ENCODE measurements at places on chromosomes 6 and 20.

- DNase-seq = no peak
Observed at GRCh38 chr20:53085720-53086119, 113.6 kb downstream of the TSHZ2 start.

- no peak for DNase-seq
Observed at GRCh38 chr6:40634429-40634828, 47.3 kb upstream of the LRFN2 start.

GRCh38 chr20:17679941-17680835 lies 1.9 kb downstream of the RRBP1 start:
- DNase-seq = no peak

DNA sequence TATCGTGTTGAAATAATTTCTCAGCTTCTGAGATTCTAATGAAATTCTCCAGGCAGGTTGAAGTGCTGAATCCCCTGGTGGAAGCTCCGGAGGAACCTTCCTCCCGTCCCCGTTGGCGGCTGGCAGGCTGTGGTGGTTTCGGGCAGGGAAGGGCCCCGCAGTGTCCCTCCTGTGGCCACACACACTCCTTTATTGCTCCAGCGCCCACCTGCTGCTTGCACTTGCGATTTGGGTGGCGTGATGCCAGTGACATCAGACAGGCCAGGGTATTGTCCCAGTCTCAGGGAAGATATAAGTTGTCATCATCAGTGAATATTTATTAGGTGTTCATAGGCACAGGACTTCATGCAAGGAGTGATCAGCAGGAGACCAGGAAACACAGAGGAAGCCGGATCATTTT lies 530.4 kb downstream of the QKI start:
- DNase-seq = no peak

DNA sequence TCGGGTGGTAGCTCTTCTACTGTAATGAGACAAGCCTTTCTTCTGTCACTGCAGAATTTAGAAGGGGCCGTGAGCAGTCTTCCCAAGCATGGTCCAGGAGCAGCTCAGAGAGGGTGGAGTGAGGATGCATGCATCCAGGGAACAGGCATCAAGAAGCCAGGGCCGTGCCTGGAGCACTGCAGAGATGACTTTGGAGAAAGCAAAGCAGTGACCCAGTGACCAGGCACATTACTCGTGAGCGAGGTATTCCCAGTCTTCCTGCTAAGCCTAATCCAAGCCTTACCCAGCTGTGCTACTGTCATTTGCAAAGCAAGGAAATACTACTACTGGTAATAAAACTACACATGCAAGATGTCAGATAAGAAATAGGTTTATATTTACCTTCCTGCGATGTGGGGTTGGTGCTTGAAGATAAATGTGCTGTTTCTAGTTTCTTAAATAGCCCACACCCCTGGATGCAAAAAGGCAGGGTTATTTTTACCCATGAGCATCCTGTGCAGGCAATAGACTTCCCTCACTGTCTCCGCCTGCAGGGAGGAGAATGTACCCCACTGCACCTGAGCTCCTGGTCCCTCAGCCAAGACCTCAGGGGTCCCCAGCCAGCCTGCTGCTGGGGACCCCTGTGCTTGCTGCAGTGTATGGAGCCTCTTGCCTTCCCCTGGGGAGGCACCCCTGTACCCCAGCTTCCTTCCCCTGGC lies 62.9 kb downstream of the SSR1 start:
- DNase-seq = no peak

DNA sequence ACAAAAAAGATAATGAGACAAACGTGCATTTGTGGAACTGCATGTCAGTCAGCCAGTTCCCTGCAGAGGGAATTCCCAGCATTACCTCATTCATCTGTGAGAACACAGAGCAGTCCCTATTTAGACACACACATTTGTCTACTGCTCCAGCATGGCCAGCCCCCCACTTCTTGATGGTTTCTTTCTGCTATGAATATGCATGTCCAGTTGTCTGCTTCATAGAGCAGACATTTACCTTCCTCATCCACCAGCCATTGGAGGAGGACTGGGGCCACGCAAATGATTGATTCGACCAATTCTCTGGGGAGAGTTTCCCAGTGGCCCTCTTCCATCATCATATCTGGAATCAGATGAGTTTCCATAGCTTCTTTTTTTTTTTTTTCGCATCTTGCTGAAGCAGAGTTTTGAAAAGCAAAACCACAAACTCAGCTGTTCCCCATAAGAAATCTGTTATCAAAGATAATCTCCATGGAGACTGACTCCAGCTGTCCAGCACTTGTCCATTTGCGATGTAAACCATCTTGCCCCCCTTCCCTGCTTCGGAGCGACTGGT lies 11.8 kb downstream of the ENPP1 start:
- no peak for DNase-seq

DNA sequence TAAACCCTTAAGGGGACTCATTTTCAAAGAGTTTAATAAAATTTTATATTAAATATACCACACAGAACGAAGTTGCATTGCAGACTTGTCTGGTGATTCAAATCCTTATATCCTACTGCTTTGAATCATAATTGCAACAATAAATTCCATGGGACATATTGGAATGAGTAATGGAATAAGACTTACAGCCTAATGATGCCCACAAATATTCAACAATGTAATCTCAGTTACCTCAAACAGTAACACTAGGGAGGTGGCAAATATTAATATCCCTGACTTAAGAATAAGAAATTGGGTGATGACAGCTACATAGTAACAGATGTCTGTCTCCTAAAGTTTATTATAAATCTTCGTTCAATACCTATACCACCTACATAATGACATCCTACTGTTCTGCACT lies 52.6 kb downstream of the BMP5 start:
- no peak for DNase-seq

DNA sequence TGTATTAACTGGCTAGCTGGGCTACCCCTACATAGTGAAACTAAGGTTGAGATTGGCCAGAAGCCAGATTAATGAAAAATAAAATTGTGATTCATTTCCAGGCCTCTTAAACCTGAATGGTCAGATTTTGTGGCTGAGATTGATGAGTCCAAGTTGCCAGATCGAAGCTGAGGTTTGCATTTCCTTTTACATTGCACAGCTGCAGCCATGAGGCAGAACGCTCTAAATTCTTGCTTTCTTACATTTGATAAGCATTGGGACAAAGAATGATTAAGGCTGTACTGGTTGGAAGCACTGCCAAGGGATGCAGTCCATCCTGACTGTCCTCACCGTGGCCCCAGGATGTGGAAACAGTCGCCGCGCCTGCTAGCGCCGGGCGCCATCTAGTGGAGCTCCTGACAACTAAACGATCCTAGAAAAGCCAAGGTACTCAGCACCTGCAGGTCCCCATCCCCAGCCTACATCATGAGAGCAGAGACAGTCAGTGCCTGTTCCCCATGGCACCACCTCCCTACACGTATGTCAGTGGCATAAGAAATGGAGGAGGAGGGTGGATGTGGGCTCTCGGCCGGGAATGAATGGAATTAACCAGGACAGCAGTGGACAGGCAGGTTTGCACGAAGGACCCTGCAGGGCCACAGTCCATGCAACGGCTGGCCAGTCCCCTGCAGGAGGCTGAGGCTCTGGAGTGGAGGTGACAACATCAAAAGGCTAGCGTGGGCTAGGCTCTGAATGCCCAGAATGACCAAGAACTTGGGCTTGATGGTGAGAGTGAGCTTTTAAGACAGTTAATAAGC lies 19.0 kb downstream of the PXDC1 start:
- DNase-seq = peak; percentile 64

DNA sequence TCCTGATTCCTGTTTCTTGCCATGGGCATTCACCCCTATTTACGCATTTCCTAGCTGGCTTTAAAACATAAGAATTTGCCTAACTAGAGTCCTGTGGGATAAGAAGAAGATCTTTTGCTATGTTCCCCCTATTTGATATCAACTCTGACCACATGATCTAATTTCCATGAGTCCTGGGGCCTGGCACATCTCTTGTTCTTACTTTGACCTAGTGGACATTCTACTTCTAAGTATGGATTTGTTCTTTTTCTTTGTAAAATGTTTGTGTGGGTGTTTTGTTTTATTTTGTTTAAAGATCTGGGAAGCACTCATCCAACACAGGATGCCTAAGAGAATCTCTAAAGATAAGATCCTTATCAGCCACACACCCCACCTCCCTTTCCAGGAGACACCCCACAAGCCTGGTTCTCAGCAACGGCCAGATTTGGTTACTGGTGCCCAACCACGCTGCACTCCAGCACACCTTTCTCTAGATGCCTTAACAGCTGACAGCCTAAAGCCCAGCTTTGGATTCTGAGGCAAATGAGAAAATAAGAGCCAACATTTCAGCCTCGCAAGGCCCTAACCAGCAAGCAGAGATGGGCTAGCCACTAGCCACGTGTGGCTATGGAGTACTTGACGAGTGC lies 74.7 kb downstream of the SLC23A2 start:
- no peak for DNase-seq

DNA sequence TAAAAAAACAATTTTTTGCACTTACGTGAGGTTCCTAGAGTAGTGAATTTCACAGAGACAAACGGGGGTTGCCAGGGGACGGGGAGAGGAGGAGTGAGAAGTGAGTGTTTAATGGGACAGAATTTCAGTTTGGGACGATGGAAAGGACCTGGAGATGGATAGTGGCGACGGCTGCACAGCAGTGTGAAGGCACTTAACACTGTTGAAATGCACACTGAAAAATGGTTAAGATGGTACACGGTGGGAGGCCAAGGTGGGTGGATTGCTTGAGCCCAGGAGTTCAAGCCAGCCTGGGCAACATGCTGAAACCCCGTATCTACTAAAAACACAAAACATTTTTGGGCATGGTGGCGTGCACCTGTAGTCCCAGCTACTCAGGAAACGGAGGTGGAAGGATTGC lies 31.4 kb downstream of the RPP40 start:
- DNase-seq = no peak

GRCh38 chr6:106973018-106973835 lies 1.3 kb downstream of the CD24 start:
- no peak for DNase-seq

DNA sequence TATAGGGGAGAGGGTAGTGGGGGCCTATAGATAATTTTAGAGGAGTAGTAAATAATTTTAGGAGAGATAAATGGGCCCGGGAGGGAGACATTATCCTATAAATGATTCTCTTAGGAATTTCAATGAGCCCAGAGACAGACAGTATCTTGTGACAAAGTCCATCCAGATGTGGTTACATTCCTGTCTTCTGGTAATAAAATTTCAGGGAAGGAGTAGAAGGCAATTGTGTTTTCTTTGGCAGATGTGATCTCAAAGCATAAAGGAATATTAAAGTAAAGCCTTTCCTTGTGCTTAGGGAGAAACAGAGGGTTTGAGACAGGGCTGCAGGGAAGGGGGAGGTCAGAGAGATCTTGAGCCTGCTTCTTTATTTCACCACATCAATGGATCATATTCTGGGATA lies 979.8 kb upstream of the GJE1 start:
- no peak for DNase-seq

DNA sequence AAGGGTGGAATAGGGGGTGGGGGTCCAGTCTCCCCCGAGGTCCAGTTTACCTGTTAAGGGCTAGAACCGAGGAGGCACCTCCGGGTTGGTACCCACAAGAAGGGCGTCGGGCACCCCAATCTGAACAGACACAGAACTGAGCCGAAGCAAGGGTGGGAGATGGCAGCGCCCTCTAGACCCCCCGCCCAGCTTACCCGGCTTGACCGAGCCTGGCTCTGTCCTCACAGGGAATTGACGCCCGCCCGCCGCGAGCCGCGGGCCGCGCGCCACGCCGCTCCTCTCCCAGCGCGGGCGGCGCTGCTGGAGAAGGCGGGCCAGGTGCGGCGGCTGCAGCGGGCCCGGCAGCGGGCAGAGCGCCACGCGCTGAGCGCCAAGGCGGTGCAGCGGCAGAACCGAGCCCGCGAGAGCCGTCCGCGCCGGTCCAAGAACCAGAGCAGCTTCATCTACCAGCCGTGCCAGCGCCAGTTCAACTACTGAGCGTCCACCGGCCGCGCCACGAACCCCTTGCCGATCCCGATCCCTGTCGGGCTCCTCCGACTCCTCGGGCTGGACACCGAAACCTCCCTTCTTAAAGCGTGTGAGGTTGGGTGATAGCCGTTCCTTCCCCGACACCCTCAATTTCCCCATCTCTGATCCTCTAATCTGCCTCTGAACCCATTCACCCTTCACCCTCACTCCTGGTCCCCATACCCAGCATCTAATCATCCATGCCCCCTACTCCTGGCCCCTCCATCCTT lies 5.9 kb downstream of the TP53INP2 start:
- no peak for DNase-seq

- no peak for DNase-seq
Observed at GRCh38 chr6:16301511-16301910, 63.1 kb downstream of the GMPR start.

GRCh38 chr6:80594461-80594860 lies 488.0 kb downstream of the BCKDHB start:
- no peak for DNase-seq

DNA sequence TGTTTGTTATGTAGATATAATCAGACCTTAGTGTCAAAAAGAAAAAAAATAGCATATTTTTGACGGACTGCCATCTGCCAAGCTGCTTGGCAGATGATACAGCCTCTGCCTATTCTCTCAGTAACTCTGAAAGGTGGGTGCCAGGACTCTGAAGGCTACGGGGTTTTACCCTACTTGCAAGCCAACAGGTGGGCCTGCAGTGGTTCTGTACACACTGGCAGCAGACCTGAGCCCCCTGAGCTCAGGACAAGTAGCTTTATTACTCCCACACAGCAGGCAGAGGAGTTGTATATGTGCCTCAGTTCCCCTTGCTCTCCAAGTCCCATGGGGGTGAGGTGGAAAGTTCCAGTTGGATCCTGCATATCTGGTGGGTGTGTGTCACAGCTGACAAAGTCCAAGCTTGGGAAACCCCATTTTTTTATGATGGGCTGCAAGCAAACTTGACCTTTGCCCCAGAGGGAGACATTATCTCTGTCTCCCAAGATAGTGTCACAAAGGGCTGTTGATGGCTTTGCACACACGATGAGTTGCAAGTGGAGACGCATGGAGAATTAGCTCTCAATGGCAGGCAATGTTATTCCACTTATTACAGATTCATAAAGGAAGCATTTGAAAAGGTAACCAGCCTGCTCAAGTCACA lies 20.5 kb upstream of the AFDN start:
- no peak for DNase-seq

DNA sequence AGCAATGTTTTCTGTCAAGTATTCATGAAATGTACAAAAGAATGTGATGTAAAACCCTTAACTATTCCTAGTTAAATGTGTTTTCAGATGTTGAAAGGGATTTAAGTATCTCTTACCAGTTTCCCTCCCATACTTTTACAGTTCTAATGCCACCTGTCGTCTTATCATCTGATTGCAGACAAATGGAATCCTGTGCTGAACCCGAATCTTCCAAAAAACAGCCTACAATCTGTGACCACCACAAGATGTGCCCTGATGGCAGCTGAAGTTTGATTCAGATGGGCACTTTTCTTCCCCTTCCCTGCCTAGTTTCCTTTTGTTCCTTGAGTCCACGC lies 1.9 kb downstream of the TOMM6 start:
- no peak for DNase-seq

DNA sequence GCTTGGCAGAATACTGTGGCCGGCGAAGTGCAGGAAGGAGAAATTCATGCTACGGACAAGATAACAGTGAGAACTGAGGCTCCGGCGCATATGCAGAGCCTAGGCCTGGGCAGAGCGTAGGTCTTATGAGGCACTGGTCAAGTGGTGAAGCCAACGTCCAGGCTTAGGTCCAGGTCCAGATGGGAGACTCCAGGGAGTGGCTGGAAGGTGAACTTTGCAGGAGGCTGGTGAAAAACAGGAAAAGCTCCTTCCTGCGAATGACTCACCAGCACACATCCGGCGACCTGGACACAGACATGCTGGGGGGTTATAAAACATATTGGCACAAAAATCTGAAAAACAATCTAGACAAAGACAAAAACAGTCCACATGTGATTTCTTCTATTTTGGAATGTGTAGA lies 15.4 kb downstream of the C6orf141 start:
- no peak for DNase-seq

Data from activated CD4-positive, alpha-beta T cell treated with anti-CD3 and anti-CD28 coated beads, Interleukin-2, amount 50 U/mL, for 1 hour (primary cell).